Fibroblast of villous mesenchyme (primary cell): ENCODE measurements at places on chromosomes 12 and 14. TPM values are rescaled to one million over a fixed set of nuclear protein-coding genes. Genes with fewer than 3 reads are reported as not detected.

Gene WDR89
- total RNA-seq, result 6.8 and 13.0 TPM in 2 replicates

Gene COPS7A
- total RNA-seq, result 71.8 and 79.9 TPM in 2 replicates

Gene DACT1
- total RNA-seq, result 6.9 and 35.8 TPM in 2 replicates

Gene PLEKHA5
- 31.6 and 37.1 TPM in 2 replicates for total RNA-seq

Gene SCYL2
- 58.6 and 76.0 TPM in 2 replicates for total RNA-seq

Gene TAS2R19
- total RNA-seq, result 4.8 and 7.8 TPM in 2 replicates

Gene ING4
- 23.8 and 25.5 TPM in 2 replicates for total RNA-seq

Gene RNASE4
- 6.9 and 7.4 TPM in 2 replicates for total RNA-seq

Gene TMEM229B
- total RNA-seq, result 0.43 and 0.64 TPM in 2 replicates

Gene IL31
- total RNA-seq, result not detected in 2 replicates

Gene MIPOL1
- total RNA-seq, result 10.0 and 14.7 TPM in 2 replicates

Gene KITLG
- 13.8 and 16.4 TPM in 2 replicates for total RNA-seq

Gene GPR65
- total RNA-seq, result under 0.01 and 0.32 TPM in 2 replicates

Gene KRT75
- not detected in 2 replicates for total RNA-seq

Gene GPD1
- total RNA-seq, result under 0.01 TPM in 1 of 2 replicates, not detected in the other

Gene FAM186B
- under 0.01 TPM in 2 replicates for total RNA-seq

Gene PPP1R36
- total RNA-seq, result 0.97 and 3.5 TPM in 2 replicates

Gene OR4Q3
- total RNA-seq, result not detected in 2 replicates

Gene FAM181A
- total RNA-seq, result not detected in 2 replicates

Gene SIX1
- total RNA-seq, result under 0.01 and 0.64 TPM in 2 replicates

Gene BMP4
- total RNA-seq, result 9.9 and 11.0 TPM in 2 replicates

Gene PZP
- total RNA-seq, result not detected in 2 replicates
